ENCODE measurements at places on chromosomes 13 and 19.

DNA sequence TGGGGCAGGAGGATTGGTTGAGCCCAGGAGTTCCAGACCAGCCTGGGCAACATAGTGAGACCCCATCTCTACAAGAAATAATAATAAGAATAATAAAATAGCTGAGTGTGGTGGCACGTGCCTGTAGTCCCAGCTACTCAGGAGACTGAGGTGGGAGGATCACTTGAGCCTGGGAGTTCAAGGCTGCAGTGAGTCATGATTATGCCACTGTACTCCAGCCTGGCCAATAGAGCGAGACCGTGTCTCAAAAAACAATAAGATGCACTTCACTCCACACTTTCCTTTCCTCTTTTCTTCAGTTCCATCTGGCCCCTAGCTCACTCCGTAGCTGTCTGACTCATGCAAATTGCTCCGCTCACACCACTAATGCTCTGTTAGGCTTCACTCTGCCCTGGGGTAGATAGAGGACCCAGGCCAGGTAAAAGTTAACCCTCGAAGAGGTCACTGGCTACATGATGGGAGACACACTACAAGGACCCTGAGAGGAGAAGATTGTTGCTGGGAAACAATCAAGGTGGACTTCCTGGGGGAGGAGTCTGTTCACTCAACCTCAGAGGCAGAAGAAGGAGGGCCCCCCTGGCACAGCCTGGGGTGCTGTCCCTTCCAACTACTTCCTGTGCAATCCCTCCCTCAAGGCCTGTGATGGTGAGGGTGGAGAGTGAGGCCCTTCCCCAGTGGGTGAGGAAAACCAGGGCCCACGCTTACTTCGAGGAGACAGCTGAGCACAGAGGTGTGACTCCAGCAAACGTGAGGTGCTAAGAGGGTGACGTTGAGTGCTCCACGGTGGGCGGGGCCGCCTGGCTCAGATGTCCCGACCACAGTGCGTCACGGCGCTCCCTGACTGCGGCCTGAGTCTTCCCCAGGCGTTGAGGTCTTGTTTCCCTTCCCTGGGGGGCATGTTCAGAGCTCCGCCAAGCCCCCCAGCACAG is 8.8 kb upstream of the TNFSF9 start:
- no peak for DNase-seq

DNA sequence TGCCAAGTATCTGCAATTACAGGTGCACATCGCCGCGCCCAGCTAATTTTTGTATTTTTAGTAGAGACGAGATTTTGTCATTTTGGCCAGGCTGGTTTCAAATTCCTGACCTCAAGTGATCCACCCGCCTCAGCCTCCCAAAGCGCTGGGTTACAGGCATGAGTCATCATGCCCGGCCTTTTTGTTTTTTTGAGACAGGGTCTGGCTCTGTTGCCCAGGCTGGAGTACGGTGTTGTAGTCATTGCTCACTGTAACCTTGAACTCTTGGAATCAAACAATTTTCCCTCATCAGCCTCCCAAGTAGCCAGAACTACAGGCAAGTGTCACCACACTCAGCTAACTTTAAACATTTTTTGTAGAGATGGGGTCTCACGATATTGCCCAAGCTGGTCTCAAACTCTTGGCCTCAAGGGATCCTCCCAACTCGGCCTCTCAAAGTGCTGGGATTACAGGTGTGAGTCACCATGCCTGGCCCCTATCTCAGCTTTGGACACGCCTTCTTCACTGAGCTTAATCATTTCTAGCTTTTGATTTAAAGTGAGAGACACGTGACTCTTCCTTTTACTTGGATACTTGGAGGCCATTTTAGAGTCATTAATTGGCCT is 4.0 kb upstream of the IRGC start:
- DNase-seq = no peak

DNA sequence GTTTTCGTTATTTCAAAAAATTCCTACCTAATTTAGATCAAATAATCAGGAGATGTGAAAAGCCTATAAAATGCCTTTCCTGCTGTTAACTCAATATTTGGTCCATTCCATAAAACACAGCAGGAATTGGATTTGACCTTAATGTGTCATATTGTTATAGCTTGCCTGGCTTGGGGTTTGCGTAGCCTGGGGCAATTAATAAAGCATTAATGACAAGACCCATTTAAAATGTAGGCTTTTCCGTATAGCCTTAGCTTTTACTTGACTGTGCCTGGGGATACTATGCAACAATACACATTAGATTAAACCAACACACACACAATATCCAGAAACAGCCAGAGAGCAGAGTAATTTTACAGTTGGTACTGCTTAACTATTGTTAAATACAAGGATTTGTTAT is 117.2 kb upstream of the MAB21L1 start:
- no peak for DNase-seq

GRCh38 chr13:32426990-32427851 is 709 bp downstream of the N4BP2L1 start:
- DNase-seq = peak; percentile 58

GRCh38 chr13:114072421-114072820 is 60.0 kb downstream of the RASA3 start:
- DNase-seq = no peak

GRCh38 chr13:76596216-76596615 is 290.0 kb downstream of the KCTD12 start:
- no peak for DNase-seq

DNA sequence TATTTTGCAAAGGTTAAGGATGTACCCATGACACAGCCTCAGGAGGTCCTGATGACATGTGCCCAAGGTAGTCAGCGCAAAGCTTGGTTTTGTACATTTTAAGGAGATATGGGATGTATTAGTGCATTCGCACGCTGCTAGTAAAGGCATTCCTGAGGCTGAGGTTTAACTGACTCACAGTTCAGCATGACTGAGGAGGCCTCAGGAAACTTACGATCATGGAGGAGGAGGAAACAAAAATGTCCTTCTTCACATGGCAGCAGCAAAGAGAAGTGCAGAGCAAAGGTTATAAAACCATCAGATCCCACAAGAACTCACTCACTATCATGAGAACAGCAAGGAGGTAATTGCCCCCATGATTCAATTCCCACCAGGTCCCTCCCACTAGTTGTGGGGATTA is 1017.4 kb downstream of the EFNB2 start:
- no peak for DNase-seq

GRCh38 chr13:110985541-110985940 is 70.7 kb upstream of the ANKRD10 start:
- no peak for DNase-seq

DNA sequence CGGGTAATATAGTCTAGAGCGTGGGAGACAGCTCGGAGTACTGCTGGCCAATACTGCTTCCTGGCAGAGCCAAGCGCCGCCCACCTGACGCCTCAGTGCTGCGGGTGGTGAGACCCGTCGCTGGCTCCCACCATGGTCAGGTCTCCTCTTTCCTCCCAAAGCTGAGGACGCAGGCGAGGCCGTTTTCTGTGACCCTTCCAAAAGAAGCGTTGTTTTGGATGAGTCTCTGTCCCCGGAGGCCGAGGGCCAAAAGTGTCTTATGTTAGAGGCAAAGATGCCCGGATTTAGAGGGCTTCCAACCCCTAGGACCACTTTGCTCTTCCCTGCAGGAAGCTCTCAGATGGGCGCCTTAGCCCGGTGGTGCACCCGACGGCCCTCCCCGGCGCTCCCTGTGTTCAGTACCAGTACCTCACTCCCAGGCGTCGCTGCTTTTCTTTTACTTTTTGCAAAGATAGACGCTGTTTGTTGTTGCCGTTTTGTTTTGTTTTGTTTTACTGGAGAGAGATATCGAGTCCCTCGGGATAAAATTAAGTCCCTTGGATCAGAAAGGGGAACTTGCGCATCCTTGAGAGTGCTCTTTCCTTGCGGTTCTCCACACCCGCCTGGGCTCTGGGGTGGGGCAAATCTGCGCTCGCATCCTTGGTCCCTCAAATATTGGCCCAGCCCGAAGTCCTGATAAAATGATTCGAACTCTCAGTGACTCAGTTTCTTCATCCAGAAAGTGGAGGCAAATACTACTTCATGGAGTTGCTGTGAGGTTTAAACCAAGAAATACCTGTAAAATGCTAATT is 7.0 kb downstream of the PDX1 start:
- DNase-seq = peak; percentile 23

- no peak for DNase-seq
These were observed 393.0 kb downstream of the ITGBL1 start for GRCh38 chr13:101845245-101846020.

DNA sequence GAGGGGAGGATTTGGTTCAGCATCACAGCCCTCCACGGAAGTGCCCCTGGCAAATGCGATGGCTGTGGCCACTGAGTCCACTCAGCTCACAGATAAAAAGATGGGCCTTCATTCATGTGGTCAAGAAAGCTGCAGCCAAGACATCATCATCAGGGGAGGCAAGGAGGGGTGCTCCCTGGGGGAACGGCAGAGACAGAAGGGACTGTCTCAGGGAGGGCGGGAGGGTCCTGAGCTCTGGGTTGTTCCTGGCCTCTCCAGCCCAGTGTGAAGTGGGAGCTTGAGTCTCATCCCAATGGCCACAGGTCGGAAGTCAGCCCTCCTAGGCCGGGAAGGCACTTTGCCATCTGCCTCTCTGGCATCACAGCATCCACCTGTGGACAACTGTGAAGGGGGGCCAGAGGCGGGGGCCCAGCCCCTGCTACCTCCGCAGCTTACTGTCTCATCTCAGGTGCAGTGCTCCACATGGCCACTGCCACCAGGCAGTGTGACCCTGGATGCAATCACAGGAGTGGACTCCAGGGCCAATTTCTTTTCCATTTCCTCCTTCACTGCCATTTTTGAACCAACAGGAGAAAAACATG is 137.8 kb upstream of the SOX1 start:
- DNase-seq = no peak

GRCh38 chr13:106488076-106488475 is 47.4 kb downstream of the EFNB2 start:
- DNase-seq = no peak

DNA sequence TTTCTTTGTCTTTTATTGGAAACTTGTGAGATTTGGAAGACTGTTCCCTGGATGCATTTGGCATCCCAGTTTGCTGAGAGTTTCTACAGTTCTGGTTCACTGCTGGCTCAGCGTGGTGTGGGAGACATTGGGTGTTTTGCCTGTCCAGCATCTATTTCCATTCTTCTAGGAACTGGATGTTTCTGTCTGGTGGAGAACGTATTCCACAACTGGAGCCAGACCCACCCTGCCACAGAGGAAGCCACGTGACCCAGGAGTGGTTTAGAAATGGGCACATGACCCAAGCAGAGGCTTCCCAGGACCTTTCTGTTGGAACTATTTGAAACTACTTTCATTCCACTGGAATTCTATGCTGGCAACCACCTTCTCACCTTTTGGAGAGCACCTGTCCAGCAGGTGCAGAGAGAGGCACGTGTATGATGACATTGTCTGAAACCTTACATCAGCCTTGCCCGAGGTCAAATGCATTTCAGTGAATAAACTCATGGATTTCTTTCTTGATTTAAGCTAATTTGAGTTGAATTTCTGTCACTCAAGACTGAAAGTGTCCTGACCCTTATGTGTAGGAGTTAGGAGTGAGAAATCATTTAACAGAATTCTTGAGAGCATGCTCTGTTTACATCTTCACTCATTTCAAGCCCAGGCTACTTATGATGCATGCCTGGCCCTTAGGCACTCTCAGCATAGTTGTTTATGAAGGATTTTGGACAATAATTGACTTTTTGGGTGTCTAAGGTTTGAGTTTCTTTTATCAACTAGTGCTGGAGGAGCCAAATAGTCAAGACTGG is 121.8 kb downstream of the AKAP11 start:
- no peak for DNase-seq

- DNase-seq = no peak
These were observed 13.9 kb downstream of the PALM start for GRCh38 chr19:722553-723101.

- DNase-seq = no peak
These were observed 31.7 kb downstream of the IER2 start for GRCh38 chr19:13181747-13182388.

DNA sequence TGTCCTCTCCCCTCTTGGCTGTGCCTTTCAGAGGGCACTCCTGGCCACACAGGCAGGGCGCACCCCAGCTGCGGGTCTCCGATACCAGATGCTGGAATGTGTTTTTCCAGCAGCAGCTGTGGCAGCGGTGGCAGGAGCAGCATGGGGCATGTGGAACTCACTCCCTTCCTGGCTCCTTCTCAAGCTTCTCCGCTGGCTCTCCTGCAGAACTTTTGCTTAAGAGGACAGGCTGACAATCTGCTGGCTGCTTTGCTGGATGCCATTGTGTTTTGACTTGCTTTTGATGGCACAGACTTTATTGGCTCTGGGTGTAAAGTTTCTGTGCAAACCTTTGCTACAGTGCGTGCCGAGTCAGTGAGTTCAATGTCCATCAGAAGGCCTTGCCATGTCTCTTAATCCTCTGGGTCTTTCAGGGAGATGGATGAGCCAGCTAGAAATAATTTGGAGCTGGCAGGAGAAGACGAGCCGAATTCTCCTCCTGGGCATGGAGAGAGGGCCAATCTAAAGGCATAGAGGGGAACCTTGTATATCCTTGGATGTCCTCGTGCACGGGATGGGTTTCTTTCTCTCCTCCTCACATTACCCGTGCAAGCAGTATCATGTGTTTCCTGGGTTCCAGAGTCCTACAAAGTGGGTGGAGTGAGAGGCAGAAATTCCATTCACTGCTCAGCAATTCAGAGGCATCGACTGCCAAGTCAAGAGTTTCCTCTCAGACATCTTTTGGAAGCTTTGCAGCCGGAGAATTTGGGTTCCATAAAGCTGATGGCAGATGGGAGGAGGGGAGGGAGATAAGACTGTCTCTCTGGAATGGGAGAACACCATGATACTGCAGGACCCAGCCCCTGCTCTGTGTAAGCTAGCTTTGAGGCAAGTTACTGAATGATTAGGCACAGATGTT is 231.2 kb downstream of the FGF9 start:
- DNase-seq = no peak

DNA sequence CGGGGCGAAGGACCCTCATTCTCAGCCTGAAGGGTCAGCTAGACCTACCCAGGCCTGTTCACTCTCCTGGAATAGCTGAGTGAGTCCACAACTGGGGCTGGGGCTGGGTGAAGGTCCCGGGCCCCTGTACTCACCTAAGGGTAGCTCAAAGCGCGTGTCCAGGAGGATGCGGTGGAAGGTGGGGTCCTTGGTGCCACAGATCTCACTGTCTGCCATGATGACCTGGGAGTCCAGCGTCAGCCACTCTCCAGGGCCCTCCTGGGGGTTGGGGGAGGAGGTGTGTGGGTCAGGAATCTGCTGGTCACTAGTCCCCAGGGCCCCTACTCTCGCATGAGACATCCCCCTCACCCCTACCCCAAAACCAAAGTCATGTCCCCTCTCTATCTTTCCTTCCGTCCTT is 18.7 kb downstream of the UNC13A start:
- DNase-seq = no peak

- DNase-seq = no peak
These were observed 560.5 kb upstream of the MIR17HG start for GRCh38 chr13:90787007-90787406.

GRCh38 chr19:38514812-38515633 is 81.5 kb downstream of the RYR1 start:
- DNase-seq = peak; percentile 78

GRCh38 chr13:50464349-50465251 is 378.9 kb downstream of the DLEU7 start:
- no peak for DNase-seq

- DNase-seq = no peak
These were observed 161.6 kb downstream of the KDM4B start for GRCh38 chr19:5130371-5131030.

GRCh38 chr13:21120191-21120590 is 56.2 kb downstream of the SKA3 start:
- DNase-seq = no peak

GRCh38 chr13:44921931-44922758 is 67.1 kb downstream of the NUFIP1 start:
- DNase-seq = no peak

- DNase-seq = no peak
These were observed 6.0 kb upstream of the CCDC97 start for GRCh38 chr19:41303954-41304353.
